ENCODE measurements at places on chromosomes 1 and 21. TPM values are rescaled to one million over a fixed set of nuclear protein-coding genes. Genes with fewer than 3 reads are reported as not detected.

- DNase-seq = no peak
Observed at GRCh38 chr1:46804027-46804889, 5.4 kb downstream of the CYP4B1 start.

Gene LRRC53
- total RNA-seq = not detected

Gene ARHGEF19
- total RNA-seq = 9.3 TPM

Gene ZNF695
- not detected for total RNA-seq
